NB4 (cell line): ENCODE measurements at places on chromosomes 6 and 20.

- DNase-seq = no peak
These were observed 176.9 kb downstream of the UTRN start for GRCh38 chr6:144462058-144462457.

- no peak for DNase-seq
These were observed 625.4 kb downstream of the QKI start for GRCh38 chr6:164039954-164040375.

DNA sequence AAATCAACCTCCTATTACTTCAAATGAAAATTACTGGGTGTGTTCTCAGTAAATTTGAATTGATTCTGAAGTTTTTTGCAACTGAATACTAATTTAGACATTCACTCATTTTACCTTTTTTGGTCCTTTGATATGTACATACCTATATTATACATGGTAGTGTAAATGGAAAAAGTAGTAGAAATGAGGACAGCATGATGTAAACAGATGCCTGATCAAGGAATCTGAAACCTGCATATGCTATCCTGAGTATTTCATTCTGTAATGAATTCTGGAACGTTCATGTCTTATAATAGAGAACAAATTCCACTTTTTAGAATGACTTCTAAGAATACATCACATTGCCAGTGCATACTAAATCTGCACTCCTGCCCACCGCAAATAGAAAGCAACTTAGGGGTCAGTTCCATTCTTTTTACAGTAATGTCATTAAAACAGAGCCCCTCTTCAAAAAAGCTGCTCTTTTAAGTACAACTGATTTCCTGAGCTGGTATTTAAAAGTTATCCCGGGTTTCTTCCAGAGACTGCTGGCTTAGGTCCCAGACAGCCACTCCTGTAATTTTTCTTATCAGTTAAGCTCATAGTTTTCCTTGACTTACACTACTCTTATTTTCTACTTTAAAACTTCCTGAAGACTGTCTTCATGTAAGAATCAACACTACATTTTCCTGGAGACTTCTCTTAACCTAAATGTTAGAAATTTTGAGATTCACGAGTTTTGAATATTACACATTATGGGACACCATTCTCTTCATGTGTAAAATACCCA lies 48.4 kb downstream of the MAP3K7 start:
- DNase-seq = no peak

DNA sequence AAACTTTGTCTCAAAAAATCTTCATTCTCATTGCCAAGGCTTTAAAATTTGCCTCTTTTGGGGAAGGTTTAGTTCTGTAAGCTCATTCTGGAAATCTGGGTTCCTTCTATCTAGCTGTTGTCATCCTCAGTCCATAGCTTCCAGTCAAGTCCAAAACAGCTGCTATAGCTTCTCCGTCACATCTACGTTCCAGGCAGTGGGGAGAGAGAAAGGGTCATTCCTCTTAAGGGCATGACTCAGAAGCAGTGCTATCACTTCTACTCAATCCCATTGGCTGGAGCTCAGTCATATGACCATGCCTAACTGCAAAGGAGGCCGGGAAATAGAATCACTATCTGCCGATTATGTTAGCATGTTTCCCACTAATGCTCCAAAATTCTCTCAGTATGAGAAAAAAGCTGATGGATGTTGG lies 141.4 kb upstream of the PTPN1 start:
- DNase-seq = no peak

DNA sequence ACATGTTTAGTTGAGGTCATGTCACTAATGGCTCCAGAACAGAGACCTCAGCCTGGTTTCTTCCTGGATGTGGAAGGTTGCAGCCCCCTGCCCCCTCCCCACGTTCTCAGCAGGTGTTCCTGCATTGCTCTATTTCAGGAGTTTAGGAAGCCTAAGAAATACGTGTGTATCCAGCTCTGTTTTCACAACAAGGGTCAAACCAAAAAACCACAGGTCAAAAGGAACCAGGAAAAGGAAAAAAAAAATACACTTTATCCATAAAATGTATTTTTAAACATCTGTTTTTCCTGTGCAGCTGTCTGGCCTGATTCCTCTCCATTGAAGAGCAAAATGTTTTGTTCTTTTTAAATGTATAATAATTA lies 107.9 kb upstream of the PLEKHG1 start:
- no peak for DNase-seq

DNA sequence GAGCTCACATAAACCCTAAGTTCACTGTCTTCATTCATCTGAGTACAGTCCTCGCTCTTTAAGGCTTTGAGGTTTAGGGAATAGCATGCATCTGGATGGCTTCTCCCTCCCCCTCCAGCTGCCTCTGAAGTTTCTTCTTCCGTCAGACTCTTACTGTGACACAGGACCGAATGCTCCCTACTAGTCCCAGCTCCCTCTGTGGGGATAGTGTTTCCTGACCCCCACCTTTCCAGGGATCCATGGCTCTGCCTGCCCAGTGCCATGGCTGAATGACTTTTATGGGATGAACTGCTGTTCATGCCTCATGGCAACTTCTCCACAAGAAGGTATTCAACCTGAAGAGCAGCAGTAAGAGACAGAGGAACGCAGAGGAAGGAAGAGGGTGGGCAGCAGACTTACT lies 79.8 kb upstream of the EMILIN3 start:
- DNase-seq = no peak

DNA sequence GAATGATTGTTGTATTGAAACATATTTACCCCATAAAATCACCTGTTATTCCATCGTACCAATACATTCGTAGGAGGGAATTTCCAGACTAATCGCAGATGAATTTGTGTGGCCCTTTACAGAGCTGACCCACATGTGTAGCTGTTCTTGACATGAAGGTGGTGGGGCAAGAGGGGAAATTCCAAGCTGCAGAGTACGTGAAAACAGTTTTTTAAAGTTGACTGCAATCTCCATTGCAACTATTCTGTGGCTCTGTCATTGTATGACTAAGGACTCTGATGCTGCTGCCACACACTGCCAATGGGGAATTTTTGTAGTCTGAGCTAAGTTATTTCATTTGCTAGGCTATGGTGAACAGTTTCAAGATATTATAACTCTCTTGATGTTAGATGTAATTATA lies 46.4 kb upstream of the ADTRP start:
- no peak for DNase-seq
